ENCODE measurements at places on chromosomes 11 and 22. TPM values are rescaled to one million over a fixed set of nuclear protein-coding genes. Genes with fewer than 3 reads are reported as not detected.

PTPN5 gene
- total RNA-seq = not detected

CPSF7 gene
- 78.8 TPM for total RNA-seq

HPX gene
- 0.36 TPM for total RNA-seq

TRIM51 gene
- total RNA-seq = not detected

OR6T1 gene
- total RNA-seq = not detected

OR5A1 gene
- not detected for total RNA-seq

EMID1 gene
- 0.23 TPM for total RNA-seq

ENTHD1 gene
- not detected for total RNA-seq

MRGPRF gene
- total RNA-seq = 0.06 TPM

CCDC73 gene
- not detected for total RNA-seq

XKR3 gene
- not detected for total RNA-seq

FOLR1 gene
- total RNA-seq = 0.24 TPM

TSSK2 gene
- not detected for total RNA-seq

CRACR2B gene
- 5.0 TPM for total RNA-seq

FGF3 gene
- not detected for total RNA-seq

AMPD3 gene
- total RNA-seq = 8.9 TPM

LRP4 gene
- total RNA-seq = 7.3 TPM

PNPLA3 gene
- 0.81 TPM for total RNA-seq

UVRAG gene
- total RNA-seq = 11.0 TPM

TPBGL gene
- total RNA-seq = 0.18 TPM

APOA1 gene
- 0.12 TPM for total RNA-seq

OR8A1 gene
- not detected for total RNA-seq

SHISAL1 gene
- total RNA-seq = 2.7 TPM

FOSL1 gene
- total RNA-seq = 101 TPM

C22orf23 gene
- total RNA-seq = 0.21 TPM

GAL3ST1 gene
- 11.1 TPM for total RNA-seq

NAALADL1 gene
- total RNA-seq = 0.18 TPM

SORL1 gene
- total RNA-seq = 1.9 TPM

C22orf31 gene
- not detected for total RNA-seq

NLRX1 gene
- total RNA-seq = 12.7 TPM

TENM4 gene
- total RNA-seq = 0.19 TPM

MADD gene
- 20.2 TPM for total RNA-seq

MUC5AC gene
- 2.9 TPM for total RNA-seq

CKAP5 gene
- 68.4 TPM for total RNA-seq

FAM83F gene
- not detected for total RNA-seq

OR51B4 gene
- not detected for total RNA-seq

UPB1 gene
- not detected for total RNA-seq

CFAP68 gene
- 31.6 TPM for total RNA-seq

KCNK4 gene
- total RNA-seq = not detected

NAALAD2 gene
- total RNA-seq = not detected

HIRA gene
- 23.8 TPM for total RNA-seq

SHISA8 gene
- 0.07 TPM for total RNA-seq

SNX19 gene
- 14.7 TPM for total RNA-seq

NRGN gene
- 6.4 TPM for total RNA-seq

OR5P2 gene
- not detected for total RNA-seq

GNG3 gene
- total RNA-seq = not detected

Data from A549 treated with dexamethasone at 1 μM for 4 hours (cell line).